ENCODE measurements at places on chromosomes 13 and 19.

- DNase-seq = no peak
These were observed 1.3 kb upstream of the CEACAM3 start for GRCh38 chr19:41795031-41795461.

- no peak for DNase-seq
These were observed 5.7 kb downstream of the SOX1 start for GRCh38 chr13:112072534-112073244.

DNA sequence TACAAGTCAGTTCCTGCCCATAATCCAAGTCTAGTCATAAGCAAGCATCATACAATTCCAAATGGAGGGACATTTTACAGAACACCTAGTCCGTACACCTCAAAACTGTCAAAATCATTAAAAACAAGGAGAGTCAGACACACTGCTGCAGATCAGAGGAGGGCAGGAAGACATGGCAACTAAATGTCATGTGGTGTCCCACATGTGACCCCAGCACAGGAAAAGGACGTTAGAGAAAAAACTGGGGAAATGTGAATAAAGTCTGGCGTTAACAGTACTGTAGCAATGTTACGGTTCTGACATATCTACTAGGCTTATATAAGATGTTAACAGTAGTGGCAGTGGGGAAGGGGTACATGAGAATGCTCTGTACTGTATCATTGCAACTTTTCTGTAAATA, 2.3 kb downstream of the ZSCAN5A start:
- DNase-seq = no peak

DNA sequence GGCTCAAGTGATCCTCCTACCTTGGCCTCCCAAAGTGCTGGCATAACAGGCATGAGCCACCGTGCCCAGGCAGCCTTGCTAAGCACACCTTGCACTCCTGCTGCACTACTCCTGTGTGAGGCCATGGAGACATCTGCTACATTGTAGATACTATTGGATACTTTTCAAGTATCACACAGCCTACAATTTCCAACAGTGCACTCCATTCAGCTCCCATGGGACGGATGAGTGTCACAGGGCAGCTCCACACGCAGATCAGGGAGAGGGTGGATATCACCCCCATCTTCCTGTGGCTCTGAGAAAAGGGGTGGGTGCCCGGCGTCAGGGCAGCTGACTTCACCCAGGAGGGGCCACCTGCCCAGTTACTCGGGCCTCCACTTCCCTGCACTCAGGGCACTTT, 39.1 kb upstream of the CCNE1 start:
- no peak for DNase-seq

GRCh38 chr19:13051557-13052165, 51.0 kb downstream of the LYL1 start:
- DNase-seq = no peak

DNA sequence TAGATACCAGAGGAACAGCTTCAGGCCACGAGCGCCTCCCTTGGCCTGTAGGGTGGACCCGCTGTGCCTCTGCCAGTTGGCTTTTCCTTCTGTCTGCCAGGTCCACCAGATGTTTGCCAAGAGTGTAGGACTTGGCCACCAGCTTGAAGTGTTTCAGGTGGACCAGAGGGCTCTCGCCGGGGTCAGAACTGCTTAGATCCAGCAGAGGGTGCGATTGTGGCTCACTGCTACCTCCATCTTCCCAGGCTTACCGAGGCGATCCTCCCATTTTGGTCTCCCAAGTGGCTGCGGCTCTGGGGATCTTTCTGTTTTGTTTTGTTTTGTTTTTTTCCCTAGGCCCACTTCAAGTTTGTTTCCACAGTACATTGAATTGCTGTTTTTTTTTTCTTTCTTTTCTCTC, 23.0 kb upstream of the ZNF730 start:
- DNase-seq = no peak

DNA sequence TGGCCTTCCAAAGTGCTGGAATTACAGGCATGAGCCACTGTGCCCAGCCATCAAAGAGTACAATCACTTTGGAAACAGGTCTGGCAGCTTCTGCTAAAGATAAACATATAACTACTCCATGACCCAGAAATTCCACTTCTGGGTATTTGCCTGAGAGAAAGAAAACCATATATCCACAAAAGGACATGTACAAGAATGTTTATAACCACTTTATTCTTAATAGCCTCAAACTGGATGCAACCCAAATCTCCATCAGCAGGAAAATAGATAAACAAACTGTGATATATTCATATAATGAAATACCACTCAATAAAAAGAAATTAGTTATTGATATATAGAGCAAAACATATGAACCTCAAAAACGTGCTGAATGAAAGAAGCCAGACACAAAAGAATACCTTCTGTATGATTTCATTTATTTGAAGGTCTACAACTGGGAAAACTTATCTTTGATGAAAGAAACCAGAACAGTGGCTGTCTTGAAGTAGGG, 40.5 kb downstream of the TEX26 start:
- no peak for DNase-seq

GRCh38 chr13:58953638-58954037, 1210.1 kb downstream of the DIAPH3 start:
- no peak for DNase-seq

- no peak for DNase-seq
These were observed 322.7 kb downstream of the FOXO1 start for GRCh38 chr13:40343550-40344269.

DNA sequence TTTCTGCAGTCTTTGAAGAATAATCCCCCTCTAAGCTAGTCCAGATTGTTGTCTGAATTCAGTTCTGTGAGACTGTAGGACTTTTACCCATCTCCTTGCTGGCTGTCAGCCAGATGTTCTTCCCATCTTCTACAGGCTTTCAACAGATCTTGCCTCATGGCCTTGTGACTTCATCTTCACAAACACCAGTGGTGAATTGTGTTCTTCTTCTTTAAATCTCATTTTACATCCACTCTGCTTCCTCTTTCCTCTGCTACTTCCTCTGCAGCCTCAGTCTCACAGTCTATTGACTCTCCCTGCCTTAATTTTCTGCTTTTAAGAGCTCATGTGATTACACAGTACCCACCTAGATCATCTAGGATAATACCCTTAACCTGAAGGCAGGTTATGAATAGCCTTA, 859.0 kb upstream of the SLITRK1 start:
- no peak for DNase-seq

- no peak for DNase-seq
These were observed 1183.9 kb downstream of the SLITRK1 start for GRCh38 chr13:82698383-82698782.

- no peak for DNase-seq
These were observed 3.6 kb downstream of the ONECUT3 start for GRCh38 chr19:1756705-1757465.

- DNase-seq = no peak
These were observed 383.4 kb downstream of the EFNB2 start for GRCh38 chr13:106152047-106152446.

GRCh38 chr13:44617648-44618047, 41.5 kb upstream of the TSC22D1 start:
- DNase-seq = no peak

DNA sequence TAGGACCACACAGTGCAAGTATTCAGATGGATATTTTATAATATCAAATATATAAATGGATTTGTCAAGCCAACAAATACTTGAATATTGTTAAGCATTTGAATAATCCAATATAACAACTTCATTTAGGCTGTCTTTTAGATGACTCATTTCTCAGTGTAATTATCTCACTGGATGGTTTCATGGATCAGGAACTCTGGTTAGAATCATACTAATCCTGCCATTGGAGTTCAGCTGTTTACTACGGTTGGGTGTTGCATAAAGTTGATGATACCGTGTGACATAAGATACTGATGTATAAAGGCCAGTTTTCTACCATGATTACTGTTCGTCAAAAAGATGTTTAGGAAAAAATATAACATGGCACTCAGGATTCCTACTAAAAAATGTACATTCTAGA, 196.3 kb downstream of the TSHZ3 start:
- no peak for DNase-seq

DNA sequence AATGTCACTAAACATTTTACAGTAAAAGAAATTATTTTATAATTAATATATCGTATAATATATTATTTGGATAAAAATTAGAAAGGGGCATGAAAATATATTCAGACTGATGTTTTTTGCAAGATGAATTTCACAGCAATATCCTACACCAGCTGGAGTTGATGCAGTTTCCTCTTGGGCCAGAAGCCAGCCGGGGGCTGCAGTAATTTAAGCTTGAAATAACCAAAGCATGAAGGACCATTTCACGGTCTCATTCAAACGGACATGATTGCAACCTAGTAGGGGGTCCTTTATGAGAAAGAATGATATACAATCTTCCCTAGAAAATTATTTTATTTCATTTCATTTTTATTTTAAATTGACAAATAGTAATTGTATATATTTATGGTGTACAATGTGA, 797.2 kb upstream of the PCDH9 start:
- no peak for DNase-seq

GRCh38 chr13:23273498-23273897, 92.7 kb downstream of the SGCG start:
- no peak for DNase-seq

GRCh38 chr13:41177616-41178015, 16.8 kb downstream of the KBTBD7 start:
- DNase-seq = no peak

GRCh38 chr13:24076109-24076508, 84.4 kb upstream of the SPATA13 start:
- DNase-seq = no peak

- no peak for DNase-seq
These were observed 50.6 kb upstream of the GAS6 start for GRCh38 chr13:113914333-113915011.

DNA sequence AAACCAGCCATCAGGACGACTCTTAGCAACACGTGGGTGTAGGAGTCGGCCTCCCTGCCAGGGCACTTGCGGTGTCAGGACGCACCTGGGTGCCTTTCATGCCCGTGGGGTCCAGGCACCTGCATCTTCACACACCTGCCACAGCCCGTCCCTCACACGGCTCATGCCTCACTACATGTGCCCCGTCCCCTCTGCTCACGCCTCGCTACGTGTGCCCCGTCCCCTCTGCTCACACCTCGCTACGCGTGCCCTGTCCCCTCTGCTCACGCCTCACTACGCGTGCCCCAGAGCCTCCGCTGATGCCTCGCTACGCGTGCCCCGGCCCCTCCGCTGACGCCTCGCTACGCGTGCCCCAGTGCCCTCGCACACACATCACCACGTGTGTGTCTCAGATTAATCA, 58.0 kb upstream of the F7 start:
- no peak for DNase-seq

GRCh38 chr19:482186-483041, 13.9 kb upstream of the MADCAM1 start:
- DNase-seq = no peak

GRCh38 chr13:98267080-98267912, 90.2 kb upstream of the RNF113B start:
- DNase-seq = no peak

GRCh38 chr13:41327994-41328790, 17.1 kb downstream of the NAA16 start:
- DNase-seq = no peak

DNA sequence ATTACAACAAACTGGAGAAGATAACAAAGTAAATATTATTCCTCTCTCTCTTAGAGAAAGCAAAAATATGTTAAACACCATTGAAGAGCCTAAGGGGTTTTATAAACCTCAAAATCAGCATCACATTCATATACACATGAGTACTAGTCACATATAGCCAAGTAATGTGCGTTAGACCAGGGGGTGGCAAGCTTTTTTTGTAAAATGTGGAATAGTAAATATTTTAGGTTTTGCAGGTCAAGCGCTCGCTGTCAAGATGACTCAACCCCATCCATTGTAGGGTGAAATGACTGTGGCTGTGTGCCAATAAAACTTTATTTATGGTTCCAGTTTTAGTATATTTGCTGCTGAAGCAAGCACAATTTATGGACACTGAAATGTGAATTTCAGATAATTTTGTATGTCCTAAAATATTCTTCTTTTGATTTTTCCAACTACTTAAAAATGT, 21.7 kb downstream of the RFX2 start:
- no peak for DNase-seq

- DNase-seq = no peak
These were observed 1.1 kb downstream of the NUDT19 start for GRCh38 chr19:32692727-32693061.

- no peak for DNase-seq
These were observed 224.4 kb downstream of the LACC1 start for GRCh38 chr13:44104197-44104490.

GRCh38 chr19:55103190-55103589, 14.2 kb downstream of the PPP1R12C start:
- no peak for DNase-seq

GRCh38 chr19:42212886-42213285, 4.6 kb downstream of the DEDD2 start:
- DNase-seq = no peak

GRCh38 chr19:17538684-17539237, 16.7 kb upstream of the COLGALT1 start:
- no peak for DNase-seq

GRCh38 chr19:4016903-4017638, 9.5 kb downstream of the PIAS4 start:
- no peak for DNase-seq

GRCh38 chr13:41502673-41503072, 45.3 kb downstream of the RGCC start:
- no peak for DNase-seq

DNA sequence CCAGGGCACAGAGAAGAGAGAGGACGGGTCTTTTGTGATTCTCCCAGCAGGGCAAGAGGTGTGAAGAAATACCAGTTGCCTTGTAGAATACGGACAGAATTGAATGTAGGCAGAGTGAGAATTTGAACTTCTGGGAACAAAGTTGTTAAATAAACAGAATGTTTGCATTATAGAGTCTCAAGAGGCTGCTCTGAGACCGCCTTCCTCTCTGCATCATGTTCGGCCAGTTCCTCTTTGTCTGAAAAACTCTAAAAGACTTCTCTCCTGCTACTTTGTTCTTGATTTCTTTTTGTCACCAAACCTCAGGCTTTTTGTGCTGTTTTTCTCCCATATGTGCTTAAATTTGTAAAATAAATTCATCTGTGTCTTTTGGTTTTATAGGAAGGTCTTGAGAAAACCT, 256.4 kb downstream of the DLEU7 start:
- no peak for DNase-seq

DNA sequence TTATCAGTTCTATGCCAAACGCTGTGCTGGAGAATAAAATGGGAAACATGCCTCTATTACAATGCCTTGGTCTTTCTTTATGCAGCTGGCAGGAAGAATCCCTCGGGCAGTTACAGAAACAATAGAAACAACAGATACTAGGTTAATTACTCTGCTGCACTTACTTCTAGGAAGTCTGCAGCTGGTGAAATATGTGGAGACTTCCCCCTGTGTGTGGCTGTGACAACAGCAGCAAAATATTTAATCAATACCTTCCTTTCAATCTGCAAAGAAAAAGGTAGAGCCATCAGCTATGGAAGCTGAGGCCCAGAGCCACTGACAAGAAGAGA, 9.9 kb downstream of the STOML3 start:
- DNase-seq = no peak

- DNase-seq = no peak
These were observed 5.6 kb upstream of the SYDE1 start for GRCh38 chr19:15101479-15102082.
